ENCODE measurements at places on chromosomes 3 and 15.

- DNase-seq = peak; percentile 11
These were observed 87.8 kb downstream of the C3orf85 start for GRCh38 chr3:109224333-109224732.

GRCh38 chr3:63661242-63661641 is 8.8 kb downstream of the SNTN start:
- DNase-seq = peak; percentile 24

- no peak for DNase-seq
These were observed 210.5 kb downstream of the DTWD1 start for GRCh38 chr15:49831206-49831965.

GRCh38 chr15:57048930-57049549 is 130.6 kb downstream of the TCF12 start:
- DNase-seq = no peak

GRCh38 chr15:47820747-47821319 is 103.5 kb downstream of the SEMA6D start:
- DNase-seq = no peak

DNA sequence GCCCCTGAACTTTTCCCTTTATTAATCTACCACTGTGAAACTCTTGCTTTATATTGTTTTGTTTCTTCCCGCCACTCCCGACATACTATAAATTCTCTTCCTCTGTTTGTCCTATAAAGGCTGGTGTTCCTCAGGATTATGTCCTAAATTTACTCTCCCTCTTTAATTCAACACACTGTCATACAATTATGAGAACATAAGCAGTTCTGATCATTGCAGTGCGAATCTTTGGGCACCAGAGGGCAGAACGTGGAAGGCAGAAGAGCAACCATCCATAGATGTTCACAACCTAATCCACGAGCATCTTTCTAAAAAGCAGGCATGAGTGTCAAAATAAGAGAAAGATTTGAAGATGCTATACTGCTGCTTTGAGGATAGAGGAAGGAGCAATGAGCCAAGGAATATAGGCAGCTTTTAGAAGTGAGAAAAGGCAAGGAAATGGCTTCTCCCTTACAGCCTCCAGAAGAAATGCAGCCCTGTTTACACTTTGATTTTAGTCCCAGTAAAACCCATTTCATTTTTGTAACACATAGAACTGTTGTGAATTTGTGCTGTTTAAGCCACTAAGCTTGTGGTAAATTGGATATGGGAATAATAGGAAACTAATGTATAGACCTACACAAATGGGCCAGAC is 179.4 kb downstream of the GBE1 start:
- DNase-seq = peak; percentile 39

DNA sequence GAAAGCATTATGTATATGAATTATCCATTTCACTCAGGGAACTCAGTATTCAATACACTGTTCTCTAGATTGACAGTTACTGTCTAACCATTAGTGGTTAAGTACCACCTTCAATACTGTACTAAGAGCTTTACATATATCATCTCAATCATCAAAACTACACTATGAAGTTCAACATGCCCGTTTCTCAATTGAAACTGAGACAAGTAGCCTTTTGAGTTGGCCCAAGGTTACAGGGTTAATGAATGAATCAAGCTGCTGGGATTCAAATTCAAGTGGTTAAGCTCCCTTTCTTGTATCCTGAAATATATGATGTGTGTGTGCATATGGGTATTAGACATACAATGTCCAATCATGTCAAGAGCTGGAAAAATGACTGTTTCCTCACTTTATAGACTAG is 5.8 kb downstream of the TASOR start:
- DNase-seq = no peak

GRCh38 chr3:152258448-152259393 is 10.0 kb upstream of the MBNL1 start:
- peak; percentile 94 for DNase-seq

DNA sequence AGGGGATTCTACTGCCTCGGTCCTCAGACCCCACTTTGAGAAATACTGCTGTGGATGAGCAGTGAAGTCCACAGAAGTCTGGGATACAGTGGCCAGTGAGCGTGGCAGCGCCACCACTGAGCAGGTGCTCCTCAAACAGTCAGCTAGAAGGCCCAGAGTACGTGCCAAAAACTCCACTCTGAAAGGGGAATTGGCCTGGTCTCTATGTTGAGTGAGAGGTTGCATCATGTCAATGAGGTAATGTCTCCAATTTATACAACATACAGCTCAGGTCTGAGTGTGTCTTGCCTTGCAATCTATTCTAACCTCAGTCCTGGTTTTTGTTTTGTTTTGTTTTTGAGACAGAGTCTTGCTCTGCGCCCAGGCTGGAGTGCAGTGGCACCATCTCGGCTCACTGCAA is 53.3 kb upstream of the ETV5 start:
- peak; percentile 90 for DNase-seq

DNA sequence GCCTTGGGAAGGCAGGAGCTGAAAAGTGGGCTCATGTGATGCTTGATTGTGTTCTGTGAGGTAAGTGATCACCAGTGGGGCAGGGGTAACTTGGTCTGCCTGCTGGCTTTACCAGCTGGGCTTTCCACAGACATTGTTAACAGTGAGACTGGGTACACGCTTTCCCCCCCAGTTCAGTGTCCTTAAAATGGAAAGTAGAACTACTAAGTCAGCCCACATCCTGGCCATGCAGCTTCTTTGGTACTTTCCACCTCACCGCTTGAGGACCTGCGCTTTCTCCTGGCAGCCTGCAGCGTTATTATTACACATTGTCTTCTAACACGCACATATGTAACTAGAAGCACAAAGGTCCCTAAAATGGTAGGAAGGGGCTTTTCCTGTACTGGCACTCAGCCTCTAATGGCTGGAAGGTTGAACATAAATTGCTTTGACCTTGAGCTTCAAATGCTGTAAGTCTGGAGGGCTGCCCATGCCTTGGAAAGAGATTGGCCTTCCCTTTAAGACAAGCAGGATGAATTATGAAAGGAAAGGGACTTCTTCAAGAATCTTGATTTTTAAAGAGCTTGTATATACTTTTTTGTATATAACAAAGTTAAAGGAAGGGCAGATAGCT is 216.1 kb upstream of the ROPN1 start:
- no peak for DNase-seq

- no peak for DNase-seq
These were observed 11.3 kb upstream of the RBSN start for GRCh38 chr3:15110206-15110605.

GRCh38 chr15:49270541-49271421 is 100.7 kb downstream of the GALK2 start:
- no peak for DNase-seq

DNA sequence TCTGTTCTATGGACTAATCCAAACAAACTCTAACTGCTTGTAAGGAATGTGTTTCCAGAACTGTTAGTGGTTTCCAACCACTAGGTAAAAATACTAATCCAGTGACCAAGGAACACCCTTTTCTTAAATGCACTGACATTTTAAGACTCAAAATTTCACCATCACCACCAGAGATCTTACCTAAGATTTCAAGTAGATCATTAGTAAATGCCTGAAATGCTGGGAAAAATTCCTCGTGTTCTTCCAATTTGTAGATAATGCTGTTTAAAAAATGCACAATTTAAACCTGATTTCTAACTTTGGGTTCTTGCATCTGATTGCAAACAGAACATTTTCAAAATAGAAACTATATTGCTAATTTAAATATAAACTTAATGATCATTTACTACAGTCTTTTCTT is 63.4 kb downstream of the ESYT3 start:
- DNase-seq = no peak

- no peak for DNase-seq
These were observed 259.6 kb upstream of the CTNNB1 start for GRCh38 chr3:40939741-40940130.

DNA sequence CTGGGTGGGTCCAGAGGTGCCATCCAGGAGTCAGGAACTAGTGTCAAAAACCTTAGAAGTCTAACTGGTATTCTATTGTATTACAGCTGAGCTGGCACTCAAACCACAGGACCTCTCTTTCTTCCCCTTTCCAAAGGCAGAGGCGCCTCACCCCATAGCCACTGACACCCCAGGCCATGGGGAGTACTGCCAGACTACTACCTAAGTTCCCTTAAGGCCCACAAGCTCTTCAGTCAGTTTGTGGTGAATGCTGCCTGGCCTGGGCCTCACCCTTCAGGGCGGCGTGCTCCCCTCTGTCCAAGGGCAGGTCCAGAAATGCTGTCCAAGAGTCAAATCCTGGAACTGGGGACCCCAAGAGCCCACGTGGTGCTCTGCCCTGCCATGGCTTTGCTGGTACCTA is 43.0 kb upstream of the FGF7 start:
- peak; percentile 54 for DNase-seq

DNA sequence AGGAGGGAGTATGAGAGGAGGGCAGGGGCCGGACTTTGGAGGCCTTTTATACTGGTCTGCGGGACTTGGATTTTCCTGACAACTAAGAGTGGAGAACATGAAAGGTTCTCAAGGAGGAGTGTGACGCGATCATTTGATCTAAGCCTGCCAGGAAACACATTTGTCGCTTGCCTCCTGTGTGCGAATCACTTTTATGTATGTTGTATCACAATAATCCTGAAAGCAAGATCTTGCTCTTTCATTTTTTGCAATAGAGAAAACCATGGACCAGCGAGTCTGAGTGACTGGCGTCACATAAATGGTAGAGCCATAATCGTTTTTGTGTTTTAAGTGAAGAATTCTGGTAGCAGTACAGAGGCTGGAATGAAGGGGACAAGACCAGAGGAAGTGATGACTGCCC is 100.7 kb downstream of the ARNT2 start:
- no peak for DNase-seq

GRCh38 chr3:175212896-175213295 is 353.8 kb downstream of the NAALADL2 start:
- DNase-seq = no peak

DNA sequence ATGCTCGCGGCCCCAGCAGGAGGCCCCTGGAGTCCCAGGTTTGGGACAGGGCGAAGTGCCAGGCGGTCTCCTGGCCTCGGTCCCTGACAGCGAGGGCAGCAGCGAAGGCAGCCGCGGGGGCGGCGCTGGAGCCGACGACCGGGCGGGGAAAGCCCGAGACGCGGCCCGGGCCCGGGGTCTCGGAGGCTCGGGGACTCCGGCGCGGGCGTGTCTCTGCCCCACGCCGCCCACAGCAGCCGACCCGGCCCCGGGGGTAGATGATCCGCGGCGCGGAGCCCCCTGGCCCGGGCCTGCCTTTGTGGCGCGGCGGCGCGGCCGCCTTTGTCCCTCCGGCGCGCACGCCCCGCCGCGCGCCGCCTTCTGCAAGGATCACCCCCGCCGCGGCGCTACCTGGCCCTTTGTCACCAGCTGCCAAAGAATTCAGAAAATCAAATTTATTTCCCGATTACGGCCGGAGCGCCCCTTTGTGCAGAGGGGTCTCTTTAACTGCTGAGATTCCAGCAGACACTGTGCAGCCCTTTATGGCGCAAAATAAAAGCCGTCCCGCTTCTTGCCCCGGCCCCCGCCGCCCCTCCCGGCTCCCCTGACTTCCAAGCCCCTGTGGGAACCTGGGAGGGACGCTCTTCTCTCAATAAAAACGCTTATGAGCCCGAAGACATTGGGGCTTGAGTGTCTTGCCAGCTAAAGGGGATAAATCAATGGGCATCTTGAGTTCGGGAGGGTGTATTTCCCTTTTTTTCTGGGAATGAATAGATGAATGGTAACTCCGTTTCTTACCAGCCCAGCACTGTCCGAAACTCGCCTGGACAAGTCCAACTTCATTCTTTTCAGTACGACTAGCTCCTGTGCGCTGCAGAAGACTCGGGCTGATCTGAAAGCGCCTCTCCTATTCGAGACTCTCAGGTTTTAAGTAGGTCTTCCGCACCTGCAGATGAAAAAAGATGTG is 68.4 kb downstream of the HES1 start:
- peak; percentile 26 for DNase-seq

- no peak for DNase-seq
These were observed 91.1 kb upstream of the IL12A start for GRCh38 chr3:159897331-159898075.

- no peak for DNase-seq
These were observed 84.3 kb downstream of the RPLP1 start for GRCh38 chr15:69536726-69537512.

DNA sequence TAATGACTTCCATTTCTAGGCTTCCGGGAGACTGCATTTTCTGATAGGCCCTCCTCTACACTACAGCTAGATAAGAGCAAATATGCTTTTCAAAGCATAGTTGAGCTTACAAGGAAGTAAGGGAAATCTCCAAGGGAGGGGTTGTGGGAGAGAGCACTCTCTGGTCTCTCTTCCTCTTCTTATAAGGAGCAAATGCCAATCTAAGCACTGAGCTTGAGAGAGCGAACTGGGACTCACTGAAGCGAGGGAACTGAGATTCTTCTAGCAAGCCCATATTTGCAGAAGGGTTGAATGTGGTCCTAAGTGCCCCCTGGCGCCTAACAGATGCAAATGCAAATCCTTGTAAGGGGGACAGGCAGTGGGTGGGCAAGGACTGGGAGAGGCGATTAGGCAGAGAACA is 164.8 kb downstream of the ERC2 start:
- DNase-seq = peak; percentile 59

GRCh38 chr15:31307270-31308184 is 19.1 kb upstream of the KLF13 start:
- peak; percentile 38 for DNase-seq

GRCh38 chr3:151819910-151820309 is 6.0 kb downstream of the AADAC start:
- DNase-seq = no peak

DNA sequence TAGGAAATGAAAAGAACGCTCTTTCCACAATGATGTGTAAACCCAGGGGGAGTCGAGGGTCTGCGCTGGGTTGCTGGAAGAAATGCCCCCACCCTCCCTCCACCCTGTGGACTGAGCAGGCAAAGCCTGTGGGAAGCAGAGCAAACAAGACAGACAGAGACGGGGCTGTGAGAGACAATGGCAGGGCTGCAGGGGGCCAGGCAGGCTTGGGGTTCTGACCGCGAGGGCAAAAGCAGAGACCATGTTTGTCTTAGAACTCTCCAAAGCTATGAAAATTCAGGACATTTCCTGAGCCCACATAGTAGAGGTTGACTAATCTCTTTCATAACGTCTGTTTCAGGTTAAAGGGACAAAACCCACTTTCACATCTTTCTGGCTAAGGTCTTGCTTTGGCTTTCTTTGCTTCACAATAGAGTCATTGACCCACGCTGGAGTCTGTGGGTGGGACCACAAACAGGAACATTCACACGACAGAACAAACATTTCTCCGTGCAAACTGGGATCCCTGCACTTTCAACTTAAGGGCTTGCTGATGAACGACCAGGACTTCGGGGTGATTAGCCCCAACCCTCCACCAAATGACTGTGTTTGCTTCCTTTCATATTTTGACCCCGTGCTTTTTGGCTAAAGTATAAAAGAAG is 156.0 kb upstream of the TPM1 start:
- DNase-seq = no peak

DNA sequence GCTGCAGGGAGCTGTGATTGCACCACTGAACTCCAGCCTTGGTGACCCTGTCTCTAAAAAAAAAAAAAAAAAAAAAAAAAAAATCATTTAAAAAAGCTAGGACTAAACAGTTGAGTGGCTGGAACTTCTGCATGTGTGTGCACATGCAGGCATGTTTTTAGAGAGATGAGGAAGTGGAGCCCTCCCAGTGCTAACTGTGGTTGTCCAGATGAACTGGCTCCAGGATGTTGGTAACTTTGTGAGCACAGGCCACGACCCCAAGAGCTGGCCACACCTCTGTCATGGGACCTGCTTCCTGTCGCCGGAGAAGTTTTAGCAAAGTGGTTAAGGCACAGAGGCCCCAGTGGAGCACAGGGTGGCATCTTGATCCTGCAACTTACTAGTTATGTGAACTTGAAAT is 27.0 kb downstream of the CHCHD6 start:
- DNase-seq = peak; percentile 81

GRCh38 chr15:76328958-76329357 is 7.6 kb upstream of the ISL2 start:
- DNase-seq = no peak
